ENCODE measurements at places on chromosomes 7 and 10.

- no peak for DNase-seq
These were observed 129.9 kb downstream of the ADCY1 start for GRCh38 chr7:45703911-45704682.

DNA sequence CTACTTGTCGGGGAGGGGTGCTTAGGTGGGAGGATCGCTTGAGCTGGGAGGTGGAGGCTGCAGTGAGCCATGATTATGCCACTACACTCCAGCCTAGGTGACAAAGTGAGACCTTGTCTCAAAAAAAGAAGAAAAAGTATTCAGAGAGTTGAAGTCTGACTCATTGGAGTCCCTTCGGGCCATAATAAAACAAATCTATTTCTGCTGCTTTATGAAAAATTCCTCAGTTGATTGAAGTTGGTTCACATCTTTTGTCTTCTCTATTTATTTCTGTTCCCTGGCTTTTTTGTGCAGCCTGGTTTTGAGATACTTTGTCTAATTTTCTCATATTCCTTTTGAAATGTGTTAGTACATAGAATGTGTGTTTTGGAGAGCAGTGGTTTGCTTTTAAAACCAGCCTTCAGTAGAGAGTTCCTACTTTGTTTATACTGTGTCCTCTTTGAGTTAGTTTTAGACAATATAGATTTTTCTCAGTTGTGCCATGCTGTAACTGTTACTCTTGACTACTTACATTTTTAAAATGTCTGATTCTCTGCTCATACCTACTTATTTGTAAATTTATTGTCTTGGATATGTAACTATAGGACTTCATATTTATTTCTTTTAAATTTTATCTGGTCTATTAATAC lies 36.7 kb downstream of the LUC7L2 start:
- DNase-seq: no peak

DNA sequence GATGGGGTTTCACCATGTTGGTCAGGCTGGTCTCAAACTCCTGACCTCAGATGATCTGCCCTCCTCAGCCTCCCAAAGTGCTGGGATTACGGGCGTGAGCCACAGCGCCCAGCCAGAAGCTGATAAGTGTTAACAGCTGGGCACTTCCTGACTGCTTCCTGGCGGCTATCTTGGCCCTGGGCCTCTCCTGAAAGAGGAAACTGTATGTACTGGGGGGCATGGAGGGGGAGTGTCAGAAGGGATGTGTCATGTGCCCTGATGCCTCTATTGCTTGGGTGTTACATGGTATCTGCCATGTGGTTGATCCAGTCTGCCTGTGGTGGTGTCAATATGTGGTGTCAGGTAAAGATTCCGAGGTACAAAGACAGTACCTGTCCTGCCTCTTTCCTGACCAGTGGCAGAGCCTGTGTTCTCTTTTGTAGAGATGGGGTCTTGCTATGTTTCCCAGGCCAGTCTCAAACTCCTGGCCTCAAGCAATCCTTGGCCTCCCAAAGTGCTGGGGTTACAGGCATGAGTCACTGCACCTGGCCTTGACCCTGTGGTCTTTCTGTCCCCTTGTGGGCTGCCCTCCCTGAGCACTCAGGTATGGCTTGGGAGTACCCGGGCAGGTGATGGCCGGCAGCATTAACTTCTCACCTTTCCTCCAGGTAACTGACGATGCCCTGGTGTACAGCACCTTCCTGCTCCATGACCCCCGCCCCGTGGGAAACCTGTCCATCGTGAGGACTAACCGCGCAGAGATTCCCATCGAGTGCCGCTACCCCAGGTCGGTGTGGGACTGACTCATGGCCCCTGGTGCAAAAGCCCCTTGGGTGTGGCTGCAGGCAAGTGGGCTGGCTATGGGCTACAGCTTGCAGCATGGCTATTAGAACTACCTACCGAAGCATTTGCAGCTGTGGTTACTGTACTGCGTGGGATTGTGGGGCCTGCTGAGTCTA lies 4.4 kb downstream of the ZP3 start:
- DNase-seq: no peak

GRCh38 chr7:149625340-149625946 lies 127.8 kb upstream of the ZNF746 start:
- peak; percentile 55 for DNase-seq

GRCh38 chr7:36925207-36925606 lies 200.9 kb upstream of the AOAH start:
- no peak for DNase-seq

DNA sequence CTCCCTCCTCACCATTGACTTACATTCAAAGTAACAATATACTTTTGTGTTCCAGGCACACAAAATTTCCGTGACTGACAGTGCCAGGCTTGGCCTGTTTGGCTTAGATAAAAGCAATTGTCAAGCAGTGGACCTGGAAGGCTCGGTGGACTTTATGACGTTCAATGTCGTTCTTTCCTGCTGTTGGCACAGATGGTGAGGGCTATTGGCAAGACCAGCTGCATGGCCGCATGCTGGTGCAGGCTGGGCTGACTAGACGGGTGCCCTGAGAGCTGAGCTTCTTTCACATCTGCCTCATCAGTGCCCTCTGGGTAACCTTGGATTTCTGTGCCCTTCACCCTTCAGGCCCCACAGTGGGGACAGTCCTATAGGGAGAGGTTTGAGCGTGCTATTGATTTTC lies 45.2 kb downstream of the WIPF3 start:
- DNase-seq: no peak

GRCh38 chr7:1432411-1433082 lies 26.7 kb downstream of the MICALL2 start:
- peak; percentile 78 for DNase-seq

DNA sequence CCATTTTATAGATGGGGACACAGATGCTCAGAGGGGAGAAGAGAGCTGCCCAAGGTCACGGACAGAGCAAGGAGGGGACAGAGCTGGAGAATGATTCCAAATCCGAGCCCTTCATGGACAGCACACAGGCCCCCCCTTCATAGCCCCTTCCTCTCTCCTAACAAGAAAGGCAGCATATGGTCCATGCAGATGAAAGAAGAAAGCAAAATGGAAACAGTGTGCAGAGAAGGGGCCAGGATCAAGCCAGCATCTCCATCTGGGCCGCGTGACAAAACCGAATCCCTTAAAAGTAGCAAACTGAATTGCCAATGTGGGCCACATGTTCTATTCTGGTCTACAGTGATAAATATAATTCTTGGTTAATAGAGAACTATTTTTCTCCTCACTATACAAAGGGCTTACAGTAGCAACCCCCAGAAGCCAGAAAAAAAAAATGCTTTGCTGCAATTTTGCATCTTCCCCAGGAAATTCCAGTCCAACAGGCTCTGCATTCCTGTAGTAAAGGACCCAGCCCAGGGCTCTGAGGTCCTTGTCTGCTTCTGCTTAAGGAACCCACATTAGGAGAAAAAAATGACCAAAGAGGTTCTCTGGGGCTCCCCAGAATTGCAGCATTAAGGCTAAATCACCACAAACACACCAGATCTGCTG lies 7.8 kb downstream of the CPXM2 start:
- no peak for DNase-seq

DNA sequence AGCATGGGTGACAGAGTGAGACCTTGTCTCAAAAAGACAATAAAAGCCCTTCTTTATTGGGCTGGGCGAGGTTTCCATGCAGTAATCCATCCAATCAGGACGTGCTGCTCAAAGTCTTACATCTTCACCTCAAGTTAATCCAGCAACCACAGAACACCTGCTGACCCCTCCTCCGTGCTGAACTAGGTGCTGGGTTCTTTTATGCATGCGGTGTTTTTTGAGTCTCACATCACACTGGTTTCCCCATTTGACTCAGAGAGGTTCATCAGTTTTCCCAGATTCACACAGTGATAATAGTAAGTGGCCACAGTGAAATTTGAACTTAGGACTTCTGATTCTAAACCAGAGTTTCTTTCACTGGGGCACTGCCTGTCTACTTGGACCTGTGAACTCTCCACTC lies 58.3 kb upstream of the GTF2I start:
- no peak for DNase-seq

DNA sequence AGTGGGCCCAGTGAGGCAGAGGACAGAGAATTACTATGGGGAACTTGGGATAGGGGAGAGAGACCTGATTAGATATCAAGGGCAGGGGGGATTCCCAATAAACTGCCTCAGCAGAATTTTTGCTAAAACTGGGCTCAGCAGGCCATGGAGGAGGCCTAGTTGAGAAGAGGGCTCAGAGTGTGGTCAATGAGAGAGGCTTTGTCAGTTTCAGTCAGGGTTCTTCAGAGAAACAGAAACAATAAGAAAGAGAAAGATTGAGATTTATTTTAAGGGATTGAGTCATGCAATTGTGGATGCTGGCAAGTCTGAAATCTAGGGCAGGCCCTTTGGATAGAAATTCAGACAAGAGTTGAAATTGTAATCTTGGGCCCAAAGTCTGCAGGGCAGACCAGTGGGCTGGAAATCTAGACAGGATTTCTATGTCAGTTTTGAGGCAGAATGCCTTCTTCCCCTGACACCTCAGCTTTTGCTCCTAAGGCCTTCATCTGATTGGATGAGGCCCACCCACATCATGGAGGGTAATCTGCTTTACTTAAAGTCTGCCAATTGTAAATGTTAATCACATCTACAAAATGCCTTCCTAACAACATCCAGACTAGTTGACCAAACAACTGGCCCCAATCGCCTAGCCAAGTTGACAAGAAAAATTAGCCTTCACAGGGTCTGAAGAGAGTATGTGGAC lies 33.5 kb upstream of the CCSER2 start:
- no peak for DNase-seq

- no peak for DNase-seq
These were observed 83.3 kb downstream of the CUL2 start for GRCh38 chr10:35006836-35007235.

DNA sequence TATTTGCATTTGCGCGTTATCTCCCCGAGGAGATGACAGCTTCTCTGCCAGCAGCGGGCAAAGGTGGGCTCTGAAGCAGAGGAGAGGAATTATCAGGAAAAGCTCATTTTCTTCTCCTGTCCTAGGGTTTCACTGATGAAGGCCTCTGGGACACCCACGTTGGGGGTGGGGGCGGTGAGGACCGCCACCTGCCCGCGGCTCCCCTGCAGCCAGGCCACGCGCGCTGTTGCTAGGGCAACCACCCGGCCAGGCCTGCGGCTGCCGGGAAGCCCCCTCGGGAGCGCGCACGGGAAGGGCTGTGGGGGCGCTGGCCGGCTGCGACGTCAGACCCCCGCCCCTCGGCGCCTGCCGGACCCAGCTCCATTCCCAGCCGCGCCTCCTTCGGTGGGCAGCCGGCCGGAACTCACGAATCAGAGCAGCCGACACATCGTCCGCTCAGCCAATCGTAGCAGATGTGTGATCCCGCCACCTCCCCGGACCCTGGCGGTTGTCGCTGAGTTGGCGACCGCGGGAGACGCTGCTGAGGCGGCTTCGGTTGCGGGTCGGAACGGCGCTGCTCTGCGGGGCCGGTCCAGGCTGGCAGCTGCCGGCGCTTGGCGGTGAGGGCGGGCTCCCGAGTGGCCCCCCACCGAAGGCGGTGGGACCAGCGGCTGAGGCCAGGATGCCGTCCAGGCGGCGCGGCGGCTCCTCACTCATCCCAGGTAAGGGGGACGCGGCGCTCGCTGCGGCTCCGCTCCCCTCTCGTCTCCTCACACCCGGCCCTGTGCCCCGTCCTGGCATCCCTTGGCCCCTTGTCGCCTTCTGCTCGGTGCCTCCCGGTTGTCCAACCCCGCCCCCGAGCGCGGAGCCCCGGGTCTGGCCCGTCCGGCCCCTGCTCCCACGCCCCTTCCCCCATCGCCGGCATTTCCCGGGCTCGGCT lies at the start of gene TPST1:
TSS of gene TPST1 (plus strand) at position 513 of the 919 bp plus-strand sequence. CDS start 35,092 bp downstream, outside the sequence.
- peak; percentile 77 for DNase-seq

- no peak for DNase-seq
These were observed 144.0 kb downstream of the BBS9 start for GRCh38 chr7:33273356-33273755.

DNA sequence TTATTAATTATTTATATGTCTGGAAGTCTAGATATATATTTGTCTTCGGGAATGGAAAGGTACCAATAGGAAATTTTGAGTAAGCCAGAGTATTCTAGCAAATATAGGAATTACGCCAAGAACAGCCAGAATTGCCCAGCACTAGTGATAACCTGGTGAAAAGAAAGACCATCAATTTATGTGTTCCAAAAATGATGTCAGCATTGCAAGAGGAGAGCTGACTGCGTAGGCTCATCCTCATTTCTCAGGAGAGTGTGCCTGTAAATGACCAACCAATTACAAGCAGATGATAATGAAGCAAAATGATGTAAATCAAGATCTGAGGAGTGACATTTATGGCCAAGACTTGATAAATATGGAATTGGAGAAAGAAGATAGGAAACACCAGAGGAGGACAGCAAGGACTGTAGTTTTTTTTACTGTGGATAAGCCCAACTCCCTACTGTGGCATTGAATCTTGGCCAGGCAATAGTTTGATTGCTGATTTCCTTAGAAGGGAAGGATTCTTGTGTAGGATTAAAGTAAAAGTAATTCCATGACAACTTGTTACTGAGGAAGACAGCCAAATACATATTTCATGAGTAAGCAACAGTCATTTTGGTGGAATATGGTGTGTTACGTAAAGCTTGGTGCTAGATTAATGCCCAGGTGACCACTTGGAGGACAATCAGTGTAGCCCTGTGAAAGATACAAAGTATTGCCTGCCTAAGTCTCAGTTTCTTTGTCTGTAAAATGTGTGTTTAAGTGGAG lies 590.8 kb downstream of the AUTS2 start:
- no peak for DNase-seq

DNA sequence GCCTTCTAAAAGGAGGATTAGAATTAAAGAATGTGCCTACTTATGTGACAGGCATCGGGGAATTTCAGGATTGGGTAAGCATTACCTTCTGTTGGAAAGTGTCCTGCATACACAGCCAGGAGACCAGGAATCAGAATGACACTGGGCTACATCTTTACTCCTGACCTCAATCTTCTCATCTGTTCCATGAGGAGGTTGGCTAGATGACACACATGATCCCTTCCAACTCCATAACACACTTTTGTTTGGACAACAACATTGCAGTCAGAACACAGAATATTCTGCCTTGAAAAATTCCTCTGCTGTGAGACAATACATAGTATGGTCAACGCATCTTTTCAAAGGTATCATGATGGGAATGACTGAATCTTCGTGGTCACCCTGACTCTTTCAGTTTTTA lies 1281.2 kb upstream of the SORCS1 start:
- DNase-seq: no peak

DNA sequence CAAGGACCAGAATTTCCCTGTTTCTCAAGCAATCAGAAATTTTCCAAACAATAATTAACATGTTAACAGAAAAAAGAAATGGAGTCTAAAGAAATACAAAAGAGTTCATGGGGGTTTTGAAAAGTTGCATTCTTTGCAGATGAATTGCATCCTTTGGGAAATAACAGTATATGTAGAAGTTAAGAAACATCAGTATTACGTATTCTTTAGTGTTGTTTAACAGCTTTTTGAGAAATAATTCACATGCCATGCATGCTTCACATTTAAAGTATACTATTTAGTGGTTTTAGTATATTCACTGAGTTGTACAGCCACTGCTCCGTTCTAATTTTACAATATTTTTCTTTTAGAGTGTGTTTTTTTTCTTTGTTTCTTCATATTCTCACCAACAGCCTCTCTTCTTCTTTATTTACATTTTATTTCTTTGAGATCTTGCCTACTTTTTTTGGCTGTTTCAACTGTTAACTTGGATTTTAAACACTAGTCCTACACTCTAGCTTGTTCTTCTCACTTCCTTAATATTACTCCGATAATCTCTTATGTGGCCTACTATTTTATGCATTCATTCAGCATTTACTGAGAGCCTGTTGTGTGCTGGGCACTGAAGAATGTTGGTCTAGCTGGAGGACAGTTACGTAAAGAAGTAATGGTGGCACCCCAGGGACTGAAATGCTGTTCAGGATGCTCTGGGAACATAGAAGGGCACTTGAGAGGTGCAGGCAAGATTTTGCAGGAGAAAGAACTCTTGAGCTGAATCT lies 330.1 kb downstream of the EXOC4 start:
- no peak for DNase-seq

- no peak for DNase-seq
These were observed 88.1 kb upstream of the DDC start for GRCh38 chr7:50653126-50653864.

- no peak for DNase-seq
These were observed 46.2 kb upstream of the SLC39A12 start for GRCh38 chr10:17905491-17905890.
